ENCODE measurements at places on chromosomes 16 and 17.

- DNase-seq: no peak
These were observed 55.1 kb downstream of the ATP2C2 start for GRCh38 chr16:84423416-84423837.

- DNase-seq: peak; percentile 12
These were observed 24.4 kb upstream of the DOC2B start for GRCh38 chr17:205817-206216.

GRCh38 chr16:54806881-54807360 is 123.7 kb upstream of the IRX5 start:
- DNase-seq: no peak

GRCh38 chr17:44828919-44829522 is 1.1 kb downstream of the GJC1 start:
- no peak for DNase-seq

DNA sequence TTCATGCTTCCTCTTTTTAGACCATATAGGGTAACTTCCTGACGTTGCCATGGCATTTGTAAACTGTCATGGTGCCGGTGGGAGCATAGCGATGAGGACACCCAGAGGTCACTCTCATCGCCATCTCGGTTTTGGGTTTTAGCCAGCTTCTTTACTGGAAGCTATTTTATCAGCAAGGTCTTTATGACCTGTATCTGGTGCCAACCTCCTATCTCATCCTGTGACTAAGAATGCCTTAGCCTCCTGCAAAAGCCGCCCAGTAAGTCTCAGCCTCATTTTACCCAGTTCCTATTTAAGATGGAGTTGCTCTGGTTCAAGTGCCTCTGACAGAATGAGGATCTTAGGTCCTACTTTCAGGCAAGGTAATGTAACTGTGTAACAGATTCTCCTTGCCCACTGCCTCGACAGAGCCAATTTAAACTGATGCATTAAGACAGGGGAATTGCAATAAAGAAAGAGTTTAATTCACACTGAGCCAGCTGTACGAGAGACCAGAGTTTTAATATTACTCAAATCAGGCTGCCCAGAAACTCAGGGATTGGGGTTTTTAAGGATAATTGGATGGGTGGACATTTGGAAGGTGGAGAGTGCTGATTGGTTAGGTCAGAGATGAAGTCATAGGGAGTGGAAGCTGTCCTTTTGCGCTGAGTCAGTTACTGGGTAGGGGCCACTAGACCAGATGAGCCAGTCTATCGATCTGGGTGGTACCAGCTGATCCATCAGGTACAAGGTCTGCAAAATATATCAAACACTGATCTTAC is 59.9 kb upstream of the ATF7IP2 start:
- no peak for DNase-seq

DNA sequence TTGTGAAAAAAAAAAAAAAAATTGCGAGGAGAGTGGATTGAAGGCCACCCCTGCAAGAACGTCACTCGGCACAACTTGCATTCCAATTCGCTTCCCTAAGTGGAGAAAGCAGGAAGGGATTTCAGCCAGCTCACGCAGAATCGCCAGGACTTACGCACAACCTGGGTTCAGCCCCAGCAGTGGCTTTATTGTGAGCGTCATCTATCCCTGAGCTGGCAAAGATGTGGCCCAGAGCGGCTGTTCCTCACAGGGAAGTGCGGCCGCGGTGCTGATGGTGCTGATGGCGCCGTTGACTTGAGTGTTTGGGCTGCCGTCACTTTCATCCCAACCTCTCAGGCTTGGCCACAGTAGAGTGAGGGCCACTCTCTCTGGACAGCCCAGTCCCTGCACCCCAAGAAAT is 197.6 kb downstream of the NTN1 start:
- DNase-seq: peak; percentile 56

DNA sequence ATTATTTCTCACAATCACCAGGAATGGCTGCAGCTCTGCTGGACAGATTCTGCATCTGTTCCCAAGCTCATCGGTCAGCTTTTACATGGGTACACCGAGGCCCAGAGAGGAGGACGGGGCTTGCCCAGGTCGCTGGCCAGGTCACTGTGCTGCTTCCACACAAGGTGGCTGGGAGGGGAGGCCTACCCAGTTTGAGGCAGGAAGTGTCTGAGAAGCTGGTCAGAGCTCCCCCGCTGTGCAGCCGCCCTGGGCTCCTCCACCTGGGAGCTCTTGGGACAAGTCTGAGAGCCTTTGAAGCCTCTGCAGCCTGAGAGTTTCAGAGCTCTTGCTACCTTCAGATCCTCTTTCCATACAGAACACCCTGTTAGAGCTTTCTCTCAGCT is 143.3 kb downstream of the CLEC16A start:
- no peak for DNase-seq

- no peak for DNase-seq
These were observed 349.6 kb downstream of the KIF2B start for GRCh38 chr17:54172096-54172984.

GRCh38 chr17:81032641-81033480 is 2.1 kb upstream of the BAIAP2 start:
- no peak for DNase-seq

DNA sequence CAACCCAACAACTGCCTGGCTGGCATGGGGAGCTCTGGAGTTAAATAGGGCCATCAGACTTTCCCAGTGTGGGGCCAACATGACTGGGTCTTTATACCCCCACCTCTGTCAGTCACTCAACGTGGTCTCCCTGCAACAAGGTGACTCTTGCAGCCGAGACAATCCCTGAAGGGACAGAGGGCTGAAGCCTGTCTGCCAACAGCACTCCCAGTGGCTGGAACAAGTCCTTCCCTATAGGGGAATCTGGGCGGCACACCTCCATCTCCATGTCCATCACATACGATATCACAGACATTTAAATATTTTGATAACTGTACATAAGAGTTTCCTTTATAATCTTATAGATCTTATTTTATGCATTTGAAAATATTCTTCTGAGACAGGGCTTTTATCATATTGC is 4.8 kb upstream of the MAPT start:
- DNase-seq: no peak

GRCh38 chr17:74870512-74870911 is 2.3 kb downstream of the FDXR start:
- DNase-seq: no peak

- no peak for DNase-seq
These were observed 14.0 kb downstream of the CPSF4L start for GRCh38 chr17:73247726-73248125.

GRCh38 chr16:3035972-3036725 is 595 bp downstream of the BICDL2 start:
- DNase-seq: no peak

GRCh38 chr16:68800257-68800875 is 43.0 kb upstream of the TANGO6 start:
- DNase-seq: peak; percentile 31

DNA sequence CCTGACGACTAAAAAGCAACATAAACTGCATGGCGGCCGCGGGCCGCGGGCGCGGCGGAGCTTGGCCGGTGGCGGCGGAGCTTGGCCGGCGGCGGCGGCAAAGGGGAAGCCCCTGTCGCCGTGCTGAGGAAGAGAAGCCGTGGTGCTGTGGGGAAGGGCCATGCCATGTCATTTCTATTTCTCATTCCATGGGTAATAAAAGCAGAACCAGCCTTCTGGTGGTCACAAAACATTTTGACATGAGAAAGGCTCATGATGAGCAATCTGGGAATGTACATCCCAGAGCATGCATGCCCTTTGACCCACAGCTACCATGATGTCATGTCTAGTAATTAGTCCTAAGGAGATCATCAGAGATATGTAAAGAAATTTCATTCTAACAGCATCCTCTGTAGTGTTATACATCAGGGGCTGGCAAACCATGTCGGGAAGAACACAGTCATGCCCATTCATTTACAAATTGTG is 23.9 kb upstream of the HEATR6 start:
- peak; percentile 27 for DNase-seq

DNA sequence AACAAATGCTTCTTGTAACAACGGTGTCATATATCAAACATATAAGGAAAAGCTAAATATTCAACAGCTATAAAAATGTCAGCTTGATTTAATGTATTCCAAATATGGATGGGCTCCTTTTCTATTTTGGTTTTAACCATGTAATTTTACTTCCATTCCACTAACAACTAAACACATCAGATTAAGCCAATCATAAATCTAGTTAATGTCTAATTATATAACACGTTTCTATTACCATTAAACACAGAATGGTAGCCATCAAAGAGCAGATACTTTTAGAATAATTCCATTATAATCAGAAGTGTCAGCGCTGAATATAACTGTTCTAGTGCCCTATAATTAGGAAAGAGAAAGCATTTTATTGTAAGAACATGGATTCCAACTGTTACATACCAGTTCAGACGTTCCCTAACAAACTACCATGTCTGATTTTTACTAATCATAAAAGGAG is 10.0 kb downstream of the CMC2 start:
- DNase-seq: no peak

- DNase-seq: no peak
These were observed 17.3 kb downstream of the SLC35G3 start for GRCh38 chr17:35176897-35177296.

GRCh38 chr17:20966870-20967269 is 75.9 kb downstream of the USP22 start:
- DNase-seq: no peak

DNA sequence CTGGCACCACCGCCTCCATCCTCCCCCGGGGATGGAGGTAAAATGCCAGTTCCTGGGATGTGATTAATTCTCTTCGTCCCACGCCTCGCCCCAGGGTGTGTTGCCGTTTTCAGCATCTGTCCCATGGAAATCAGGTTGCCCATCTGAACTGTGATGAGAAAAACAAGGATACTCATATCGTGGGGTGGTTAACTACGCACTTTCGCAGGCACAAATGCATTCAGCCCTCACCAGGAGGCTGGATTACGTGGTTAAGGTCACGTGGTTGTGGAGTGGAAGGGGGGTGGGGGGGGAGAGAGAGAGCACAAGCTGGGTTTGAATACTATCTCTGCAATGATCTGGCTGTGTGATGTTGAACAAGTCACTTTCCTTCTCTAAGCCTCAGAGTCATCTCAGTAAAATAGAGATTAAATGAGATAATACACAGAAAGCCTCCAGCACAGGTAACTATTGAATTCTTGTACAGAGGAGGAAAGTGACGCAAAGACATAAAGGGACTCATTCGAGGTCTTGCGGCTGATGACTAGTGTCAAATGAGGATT is 74.7 kb downstream of the BMERB1 start:
- no peak for DNase-seq

GRCh38 chr17:47335101-47335936 is 11.6 kb downstream of the EFCAB13 start:
- no peak for DNase-seq

- DNase-seq: no peak
These were observed 18.8 kb downstream of the SIAH1 start for GRCh38 chr16:48366165-48367093.

DNA sequence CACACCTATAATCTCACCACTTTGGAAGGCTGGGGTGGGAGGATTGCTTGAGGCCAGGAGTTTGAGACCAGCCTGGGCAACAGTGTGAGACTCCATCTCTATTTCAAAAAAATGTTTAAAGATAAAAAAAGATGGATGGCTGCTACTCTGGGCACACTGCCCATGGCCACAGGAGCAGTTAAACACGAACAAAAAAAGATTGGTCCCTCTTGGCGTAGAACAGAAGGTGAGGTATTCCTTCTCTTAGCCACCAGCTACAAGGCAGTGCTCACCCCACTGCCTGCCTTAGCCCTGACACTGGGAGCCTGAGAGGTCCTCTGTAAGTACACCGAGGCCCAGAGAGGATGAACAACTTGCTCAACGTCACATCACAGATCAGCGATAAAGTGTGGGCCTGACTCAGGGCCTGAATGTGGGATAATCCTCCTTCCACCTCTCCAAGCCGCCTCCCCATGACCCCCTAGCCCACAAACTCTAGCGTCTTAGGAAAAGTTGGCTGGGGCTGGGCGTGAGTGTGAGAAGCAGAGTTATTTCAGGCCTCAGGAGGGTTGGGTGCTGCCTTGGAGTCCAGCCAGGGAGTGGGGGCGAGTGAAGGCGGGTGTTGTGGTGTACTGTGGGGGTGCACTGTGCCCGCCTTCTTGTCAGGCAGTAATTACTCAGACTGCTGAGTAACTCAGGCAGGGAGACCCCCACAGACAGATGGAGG is 2.3 kb upstream of the DPH1 start:
- no peak for DNase-seq

GRCh38 chr16:8436931-8437330 is 153.4 kb downstream of the TMEM114 start:
- DNase-seq: no peak

- no peak for DNase-seq
These were observed 4.1 kb downstream of the ASIC2 start for GRCh38 chr17:33288954-33289353.

DNA sequence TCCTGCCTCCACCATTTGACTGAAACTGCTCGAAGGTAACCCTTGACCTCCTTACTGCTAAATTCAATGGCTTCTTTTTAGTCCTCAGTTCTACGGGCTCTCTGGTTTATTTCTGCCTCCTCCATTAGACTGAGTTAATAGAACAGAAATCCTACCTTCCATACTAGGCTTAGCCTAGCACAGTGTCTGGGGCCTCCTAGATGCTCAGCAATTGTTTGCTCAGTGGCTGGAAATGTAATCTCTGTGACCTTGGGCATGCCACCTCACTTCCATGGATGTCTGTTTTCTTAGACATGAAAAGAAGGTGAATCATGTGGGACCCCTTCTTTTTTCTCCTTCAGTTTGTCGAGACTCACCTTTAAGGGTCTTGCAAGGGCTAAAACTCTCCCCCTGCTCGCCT is 19.7 kb downstream of the NXPH3 start:
- no peak for DNase-seq

DNA sequence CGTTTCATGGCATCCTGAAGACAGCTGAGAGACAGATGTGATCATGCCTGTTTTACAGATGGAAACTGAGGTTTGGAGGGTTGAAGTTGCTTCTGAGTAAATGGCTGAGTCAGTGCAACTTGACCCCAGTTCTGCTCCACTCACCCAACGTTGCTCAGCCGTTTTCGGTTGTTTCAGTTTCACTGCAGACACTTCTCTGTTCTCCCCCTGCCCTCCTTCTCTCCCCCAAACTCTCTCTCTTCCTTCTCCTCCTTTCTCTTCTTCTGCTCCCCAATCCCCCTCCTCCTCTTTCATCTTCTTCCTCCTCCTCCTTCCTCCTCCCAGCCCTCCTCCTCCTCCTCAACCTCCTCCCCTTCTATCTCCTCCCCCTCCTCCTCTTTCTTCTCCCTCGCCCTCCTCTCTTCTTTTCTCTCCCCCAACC is 9.4 kb upstream of the CEP20 start:
- DNase-seq: no peak

- DNase-seq: no peak
These were observed 563.7 kb upstream of the HSBP1 start for GRCh38 chr16:83244057-83244456.
